ENCODE measurements at places on chromosomes 1 and 21.

DNA sequence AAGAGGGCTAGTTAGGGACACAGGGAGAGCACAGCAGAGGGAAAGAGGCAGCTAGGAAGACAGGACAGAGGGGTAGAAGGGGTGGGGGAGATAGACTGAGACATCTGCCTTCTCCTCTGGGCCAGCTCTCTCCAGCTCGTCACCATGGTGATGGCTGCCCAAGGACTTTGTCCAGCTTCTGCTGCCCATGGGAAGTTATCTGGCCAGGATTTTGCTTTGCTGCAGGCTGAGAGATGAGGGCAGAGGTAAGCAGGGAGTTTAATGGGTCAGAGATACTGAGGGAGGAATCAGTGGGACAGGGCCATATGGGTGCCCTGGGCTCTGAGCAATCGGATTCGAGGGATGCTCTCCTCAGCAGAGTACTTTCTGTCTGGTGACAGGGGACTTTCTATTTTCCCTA, 34.5 kb upstream of the GPR37L1 start:
- no peaks in the 10 kb centered on the region for H3K4me1 ChIP-seq
- H3K27me3 ChIP-seq = peaks cover 2% of the 10 kb centered on the region
- H3K27ac ChIP-seq = no peak overlapping the region
- H3K36me3 ChIP-seq = no peaks in the 10 kb centered on the region

GRCh38 chr1:230540421-230541155, 101.7 kb upstream of the COG2 start:
- no peak overlapping the region for H3K4me3 ChIP-seq
- no peaks in the 10 kb centered on the region for H3K36me3 ChIP-seq
- no peak for DNase-seq
- no peak overlapping the region for H3K27ac ChIP-seq
- peaks cover 12% of the 10 kb centered on the region for H3K27me3 ChIP-seq
- H3K4me1 ChIP-seq = peaks cover 16% of the 10 kb centered on the region

GRCh38 chr1:55320891-55321290, 105.7 kb upstream of the USP24 start:
- no peak overlapping the region for H3K4me3 ChIP-seq
- DNase-seq = no peak
- H3K4me1 ChIP-seq = no peaks in the 10 kb centered on the region
- no peaks in the 10 kb centered on the region for H3K36me3 ChIP-seq
- H3K27ac ChIP-seq = no peak overlapping the region

DNA sequence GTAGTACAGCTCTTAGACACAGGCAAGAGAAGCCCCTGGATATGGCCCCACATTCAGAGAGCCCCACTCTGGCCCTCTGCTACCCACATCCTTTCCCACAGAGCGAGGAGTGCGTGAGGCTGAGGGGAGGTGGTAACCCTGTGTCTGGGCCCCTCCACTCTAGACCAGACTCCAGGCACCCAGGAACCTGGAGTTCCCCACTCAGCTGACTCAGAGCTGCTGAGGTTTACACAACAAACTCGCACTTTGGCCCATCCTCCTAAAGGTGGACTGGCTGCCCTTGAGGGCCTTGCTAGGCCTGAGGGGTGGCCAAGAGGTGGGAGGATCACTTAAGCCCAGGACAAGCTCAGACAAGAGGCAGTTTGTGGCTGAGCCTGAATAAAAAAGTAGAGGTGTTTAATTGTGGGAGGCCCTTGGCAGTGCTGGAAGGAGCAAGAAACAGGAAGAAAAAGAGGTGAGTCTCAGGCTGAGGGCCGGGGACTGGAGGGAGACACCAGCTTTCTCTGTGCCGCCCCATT, 10.7 kb downstream of the MR1 start:
- peak overlapping the region; percentile 88 for H3K27ac ChIP-seq
- DNase-seq = peak; percentile 63
- H3K36me3 ChIP-seq = peaks cover 35% of the 10 kb centered on the region
- H3K4me3 ChIP-seq = peak overlapping the region; percentile 26

DNA sequence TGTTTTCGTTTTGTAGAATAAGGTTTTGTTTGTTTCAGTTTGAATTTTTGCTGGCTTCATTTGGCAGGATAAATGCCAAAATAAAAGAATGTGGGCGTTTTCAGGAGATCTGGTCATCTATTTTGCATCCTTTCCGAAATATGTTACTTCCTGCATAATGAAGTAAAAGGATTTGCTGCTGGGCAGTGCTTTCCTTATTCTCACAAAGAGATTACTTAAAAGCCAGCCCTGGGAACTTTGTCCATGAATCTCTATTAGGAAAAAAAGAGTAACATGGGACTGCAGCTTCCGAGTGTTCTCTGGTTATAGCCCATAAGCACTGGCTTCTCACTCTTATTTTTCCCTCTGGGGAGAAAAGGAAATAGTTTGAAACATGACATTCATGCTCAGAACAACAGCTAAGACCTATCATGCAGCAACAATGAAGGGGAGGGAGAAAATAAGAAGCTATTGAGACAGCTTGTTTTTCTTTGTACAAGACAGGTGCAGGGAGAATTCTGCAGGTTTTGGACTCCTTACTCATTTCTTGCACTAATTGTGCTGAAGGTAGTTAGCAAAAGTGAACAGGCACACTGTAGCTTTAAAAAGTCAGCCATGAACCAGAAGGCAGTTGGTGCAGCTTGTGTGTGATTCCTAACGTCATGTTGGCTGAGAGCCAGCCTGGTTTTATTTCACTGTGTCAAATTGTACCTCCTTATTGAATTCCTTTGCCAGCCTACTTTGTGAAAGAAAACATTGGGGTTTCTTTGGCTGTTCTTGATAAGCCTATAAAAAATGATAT, at the start of gene SAMD13:
SAMD13 (plus strand) TSS at position 705 of the 781 bp plus-strand sequence. CDS start 1,527 bp downstream, outside the sequence.
- peak within 1 kb of the TSS; percentile 78 for H3K27ac ChIP-seq
- H3K4me1 ChIP-seq = peaks cover 44% of the 10 kb centered on the region
- peak within 1 kb of the TSS; percentile 73 for H3K4me3 ChIP-seq
- H3K36me3 ChIP-seq = no peaks in the 10 kb centered on the region
- peaks cover 2% of the 10 kb centered on the region for H3K27me3 ChIP-seq

- H3K4me3 ChIP-seq = no peak overlapping the region
- peaks cover 8% of the 10 kb centered on the region for H3K27me3 ChIP-seq
- no peaks in the 10 kb centered on the region for H3K36me3 ChIP-seq
- no peak for DNase-seq
- H3K4me1 ChIP-seq = peaks cover 8% of the 10 kb centered on the region
These were observed 129.0 kb downstream of the GABPA start for GRCh38 chr21:25863747-25864146.

DNA sequence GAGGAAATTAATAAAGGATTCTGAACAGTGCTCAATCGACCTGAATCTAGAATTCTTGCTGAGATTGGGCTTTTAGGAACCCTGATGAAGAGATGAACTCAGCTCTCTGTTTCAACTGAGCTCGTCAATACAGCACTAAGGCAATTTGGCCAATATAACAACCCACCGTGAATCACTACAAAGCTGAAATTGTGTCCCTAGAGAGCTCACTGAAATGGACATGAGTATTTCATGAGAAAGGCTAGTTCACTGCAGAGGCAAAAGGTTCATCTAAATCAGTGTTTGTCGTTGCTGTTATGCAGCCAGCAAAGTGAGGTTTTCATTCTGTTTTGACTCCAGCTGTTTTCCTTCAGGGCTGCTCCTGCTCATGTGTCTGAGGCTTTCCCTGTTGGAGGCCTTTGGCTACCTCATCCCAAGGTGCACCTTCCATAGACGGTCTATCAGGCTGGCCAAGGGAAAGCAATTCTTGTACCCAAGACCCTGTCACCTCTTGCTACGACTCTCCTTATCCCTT, 83.5 kb downstream of the URB2 start:
- peaks cover 4% of the 10 kb centered on the region for H3K27me3 ChIP-seq
- no peak overlapping the region for H3K27ac ChIP-seq
- no peak for DNase-seq
- no peak overlapping the region for H3K4me3 ChIP-seq

GRCh38 chr1:18646091-18646785, 15.6 kb downstream of the PAX7 start:
- peaks cover 15% of the 10 kb centered on the region for H3K4me1 ChIP-seq
- no peak overlapping the region for H3K4me3 ChIP-seq
- H3K27ac ChIP-seq = no peak overlapping the region
- H3K36me3 ChIP-seq = no peaks in the 10 kb centered on the region

DNA sequence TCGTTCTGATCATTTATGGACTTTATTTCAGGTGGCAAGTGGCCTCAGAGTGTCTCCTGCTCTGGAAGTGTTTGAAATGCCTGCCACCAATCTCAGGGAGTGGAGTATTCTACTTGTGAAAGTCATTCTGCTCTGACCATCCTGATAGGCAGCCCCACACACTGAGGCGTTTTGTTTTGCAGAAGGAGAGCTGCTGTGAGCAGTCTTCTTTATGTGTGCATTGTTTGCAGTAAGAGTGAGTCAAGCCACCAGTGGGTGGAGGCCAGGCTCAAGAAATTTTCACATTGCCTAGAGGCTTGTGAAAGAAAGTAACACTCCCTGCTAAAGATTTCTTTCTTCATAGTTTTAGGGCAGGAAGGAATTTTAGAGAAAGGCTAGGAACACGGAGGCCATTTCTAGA, 204.4 kb downstream of the SLC35F3 start:
- no peak overlapping the region for H3K27ac ChIP-seq
- DNase-seq = no peak
- H3K4me3 ChIP-seq = no peak overlapping the region

DNA sequence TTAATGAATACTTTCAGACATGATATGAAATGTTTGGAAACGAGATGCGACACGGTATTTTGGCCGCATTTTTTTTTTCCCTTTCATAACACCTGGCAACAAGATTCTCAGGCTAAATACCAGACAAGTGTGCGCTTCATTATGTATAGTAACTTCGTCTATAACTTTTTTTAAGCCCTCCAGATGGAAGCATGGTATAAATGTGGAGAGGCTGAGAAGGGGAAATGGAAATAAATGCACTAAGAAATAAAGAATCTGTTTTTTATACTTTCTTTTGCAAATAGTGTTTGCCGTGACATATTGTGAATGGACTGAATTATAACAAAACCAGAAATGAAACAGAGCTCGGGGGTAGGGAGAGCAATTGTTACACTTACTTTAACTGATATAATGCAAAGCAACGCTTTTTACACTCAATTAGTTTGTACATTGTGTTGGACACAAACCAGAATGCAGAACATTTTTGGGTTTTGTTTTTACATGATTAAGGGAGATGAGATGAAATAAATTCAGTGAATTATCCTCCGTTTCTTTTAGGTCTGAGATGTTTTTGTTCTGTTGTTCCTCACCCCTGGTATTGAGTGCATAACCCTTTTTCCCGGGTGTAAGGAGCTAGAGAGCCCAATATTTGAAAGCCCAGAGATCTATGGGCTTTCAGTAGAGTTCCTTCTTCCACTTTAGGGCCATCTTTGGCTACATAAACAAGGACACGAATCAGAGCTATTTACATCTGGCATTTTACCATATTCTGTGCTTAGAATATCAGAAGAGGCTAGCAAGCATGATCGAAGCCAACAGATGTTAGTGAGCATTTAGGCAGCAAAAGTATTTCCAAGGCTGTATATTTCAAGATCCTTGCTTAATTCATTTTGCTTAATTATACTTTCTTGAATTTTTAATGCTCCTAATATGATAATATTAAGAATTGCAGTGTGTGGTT, 478.0 kb downstream of the CAMTA1 start:
- H3K4me3 ChIP-seq = no peak overlapping the region
- no peaks in the 10 kb centered on the region for H3K4me1 ChIP-seq
- H3K36me3 ChIP-seq = no peaks in the 10 kb centered on the region
- DNase-seq = no peak
- no peak overlapping the region for H3K27ac ChIP-seq

DNA sequence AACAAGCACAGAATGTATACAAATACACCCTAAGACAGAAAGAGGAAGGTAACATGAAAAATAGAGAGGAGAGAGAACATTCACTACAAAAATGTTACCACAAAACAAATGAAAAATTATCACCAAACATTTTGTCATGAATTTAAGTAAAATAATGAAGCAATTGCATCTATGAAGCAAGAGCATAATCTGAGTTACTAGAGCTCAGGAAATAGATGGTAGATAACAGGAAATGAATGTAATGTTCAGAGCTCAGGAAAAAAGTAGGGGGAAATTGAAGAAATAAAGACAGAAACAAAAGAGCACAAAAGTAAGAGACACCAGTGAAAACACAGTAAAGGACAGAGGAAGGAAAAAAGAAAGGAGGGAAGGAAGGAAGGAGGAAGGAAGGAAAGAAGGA, 19.4 kb downstream of the SEC16B start:
- H3K4me1 ChIP-seq = no peaks in the 10 kb centered on the region
- no peaks in the 10 kb centered on the region for H3K27me3 ChIP-seq
- no peak for DNase-seq
- H3K36me3 ChIP-seq = no peaks in the 10 kb centered on the region
- no peak overlapping the region for H3K4me3 ChIP-seq

DNA sequence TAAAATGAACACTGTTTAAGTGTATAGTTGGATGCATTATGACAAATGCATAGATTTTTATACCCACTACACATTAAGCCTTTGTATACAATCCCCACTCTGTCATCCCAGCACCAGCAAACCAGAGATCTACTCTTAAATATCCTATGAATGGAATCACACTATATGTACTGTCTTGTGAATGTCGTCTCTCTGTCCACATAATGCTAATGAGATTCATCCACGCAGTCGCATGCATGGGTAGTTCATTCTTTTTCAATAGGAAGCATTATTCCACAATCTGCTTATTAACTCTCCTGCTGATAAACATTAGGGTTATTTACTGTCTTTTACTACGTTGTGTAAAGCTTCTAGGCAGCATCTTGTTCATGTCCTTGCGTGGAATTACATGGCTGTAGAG, 892.3 kb downstream of the LTN1 start:
- H3K27me3 ChIP-seq = no peaks in the 10 kb centered on the region
- H3K27ac ChIP-seq = no peak overlapping the region
- H3K4me1 ChIP-seq = no peaks in the 10 kb centered on the region
- no peak overlapping the region for H3K4me3 ChIP-seq
- H3K36me3 ChIP-seq = no peaks in the 10 kb centered on the region

- peak; percentile 41 for DNase-seq
- peaks cover 25% of the 10 kb centered on the region for H3K4me1 ChIP-seq
- H3K36me3 ChIP-seq = no peaks in the 10 kb centered on the region
- H3K27ac ChIP-seq = no peak within 1 kb of the TSS
- H3K4me3 ChIP-seq = peak within 1 kb of the TSS; percentile 68
These were observed at the start of gene CDC42BPA for GRCh38 chr1:227318016-227318852. TSS of gene CDC42BPA (minus strand) at chr1:227318492. CDS start at chr1:227317182, 1,310 bp downstream.

- H3K27me3 ChIP-seq = peaks cover 3% of the 10 kb centered on the region
- no peak overlapping the region for H3K27ac ChIP-seq
- peak; percentile 60 for DNase-seq
- peaks cover 42% of the 10 kb centered on the region for H3K4me1 ChIP-seq
These were observed 1.1 kb upstream of the MARCKSL1 start for GRCh38 chr1:32336963-32337675.

DNA sequence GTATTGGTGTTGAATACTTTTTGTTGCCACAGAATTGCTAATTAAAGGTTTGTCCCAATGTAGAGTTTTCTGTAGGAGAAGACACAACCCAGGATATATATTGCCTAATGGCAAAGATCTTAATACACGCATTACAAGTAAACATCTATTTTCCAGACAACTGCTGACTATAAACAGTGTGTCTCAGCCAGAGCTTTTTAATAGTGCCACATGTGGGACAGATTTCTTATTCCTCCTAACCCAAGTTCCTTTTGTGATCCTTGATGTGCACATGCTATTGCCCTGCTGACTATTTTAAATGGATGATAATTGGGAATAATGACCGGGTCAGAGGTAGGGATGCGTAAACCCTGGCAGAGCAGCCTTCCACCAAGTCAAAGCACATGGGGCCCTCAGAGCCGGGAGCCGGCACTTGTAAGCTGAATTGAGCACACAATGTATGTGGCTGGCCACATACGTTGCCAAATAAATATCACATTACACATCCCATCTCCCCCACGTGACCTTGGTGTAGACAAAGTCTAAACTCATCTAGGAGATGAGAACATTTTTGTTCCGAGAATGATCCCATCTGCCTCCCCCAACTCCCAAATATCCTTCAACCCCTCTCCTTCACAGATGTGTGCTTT, 209.8 kb upstream of the NFIA start:
- H3K27me3 ChIP-seq = peaks cover 3% of the 10 kb centered on the region
- H3K27ac ChIP-seq = no peak overlapping the region
- no peak for DNase-seq
- no peaks in the 10 kb centered on the region for H3K36me3 ChIP-seq
- H3K4me3 ChIP-seq = no peak overlapping the region

All from activated CD8-positive, alpha-beta T cell treated with anti-CD3 and anti-CD28 coated beads, Interleukin-2, amount 10 ng/mL, durations not matched to agents 7 days and 5 days (primary cell).